ENCODE measurements at places on chromosomes 6 and 20.

GRCh38 chr6:85537055-85537494 is 56.6 kb downstream of the SNX14 start:
- DNase-seq: no peak

GRCh38 chr6:73667798-73668197 is 14.0 kb upstream of the SLC17A5 start:
- DNase-seq: no peak

GRCh38 chr6:50714487-50715379 is 1.4 kb downstream of the TFAP2D start:
- no peak for DNase-seq

DNA sequence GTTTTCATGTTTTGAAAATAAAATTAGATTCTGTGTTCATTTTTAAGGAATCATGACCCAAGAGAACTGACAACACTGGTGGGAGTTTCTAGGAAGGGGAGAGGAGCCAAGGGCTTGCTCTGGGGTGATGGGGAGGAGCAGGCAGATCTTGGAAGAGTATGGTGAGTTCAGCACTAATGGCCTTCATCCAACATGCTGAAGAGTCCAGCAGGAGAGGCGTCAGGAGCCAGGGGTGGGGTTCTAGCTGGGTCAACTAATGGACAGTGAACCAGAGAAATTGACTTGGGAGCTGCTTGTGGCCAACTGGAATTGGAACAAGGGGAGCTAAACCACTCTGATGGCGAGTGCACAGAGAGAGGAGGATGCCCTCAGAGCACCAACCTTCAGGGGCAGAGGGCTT is 107.1 kb downstream of the MRPL14 start:
- DNase-seq: no peak

DNA sequence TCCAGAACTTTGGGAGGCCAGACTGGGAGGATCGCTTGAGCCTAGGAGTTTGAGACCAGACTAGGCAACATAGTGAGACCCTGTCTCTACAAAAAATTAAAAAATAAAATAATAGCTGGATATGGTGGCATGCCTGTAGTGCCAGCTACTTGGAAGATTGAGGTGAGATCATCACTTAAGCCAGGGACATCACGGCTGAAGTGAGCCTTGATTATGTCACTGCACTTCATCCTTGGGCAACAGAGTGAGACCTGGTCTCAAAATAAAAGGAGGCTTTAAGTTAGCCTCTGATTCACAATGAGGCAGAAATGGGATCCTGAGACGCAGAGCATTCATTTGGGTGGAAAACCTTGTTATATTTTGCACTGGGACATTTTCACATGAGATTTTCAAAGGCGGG is 57.0 kb downstream of the TULP4 start:
- no peak for DNase-seq

GRCh38 chr20:62030834-62031434 is 34.7 kb downstream of the TAF4 start:
- no peak for DNase-seq

DNA sequence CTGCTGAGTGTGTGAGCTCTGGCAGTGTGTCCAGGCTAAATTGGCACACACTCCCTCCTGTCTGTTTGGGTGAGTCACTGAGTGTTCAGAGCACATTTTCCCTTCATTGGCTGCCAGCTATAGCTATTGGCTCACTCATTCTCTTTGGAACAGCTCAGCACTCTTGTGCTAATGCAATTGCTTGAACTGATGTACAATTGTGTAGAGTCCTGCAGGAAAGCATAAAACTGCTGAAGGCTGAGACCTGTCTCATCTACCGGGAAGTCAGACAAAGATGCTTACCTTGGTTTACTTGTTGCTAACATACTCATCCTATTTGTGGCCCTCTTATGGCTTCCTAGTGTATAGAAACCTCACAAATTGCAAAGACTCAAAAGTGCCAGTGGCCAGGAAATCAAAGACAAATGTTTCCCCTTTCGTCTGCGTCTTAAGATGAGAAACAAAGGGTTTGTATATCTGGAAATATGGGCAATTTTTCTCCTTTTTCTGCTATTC is 351.0 kb downstream of the BCKDHB start:
- DNase-seq: peak; percentile 46

DNA sequence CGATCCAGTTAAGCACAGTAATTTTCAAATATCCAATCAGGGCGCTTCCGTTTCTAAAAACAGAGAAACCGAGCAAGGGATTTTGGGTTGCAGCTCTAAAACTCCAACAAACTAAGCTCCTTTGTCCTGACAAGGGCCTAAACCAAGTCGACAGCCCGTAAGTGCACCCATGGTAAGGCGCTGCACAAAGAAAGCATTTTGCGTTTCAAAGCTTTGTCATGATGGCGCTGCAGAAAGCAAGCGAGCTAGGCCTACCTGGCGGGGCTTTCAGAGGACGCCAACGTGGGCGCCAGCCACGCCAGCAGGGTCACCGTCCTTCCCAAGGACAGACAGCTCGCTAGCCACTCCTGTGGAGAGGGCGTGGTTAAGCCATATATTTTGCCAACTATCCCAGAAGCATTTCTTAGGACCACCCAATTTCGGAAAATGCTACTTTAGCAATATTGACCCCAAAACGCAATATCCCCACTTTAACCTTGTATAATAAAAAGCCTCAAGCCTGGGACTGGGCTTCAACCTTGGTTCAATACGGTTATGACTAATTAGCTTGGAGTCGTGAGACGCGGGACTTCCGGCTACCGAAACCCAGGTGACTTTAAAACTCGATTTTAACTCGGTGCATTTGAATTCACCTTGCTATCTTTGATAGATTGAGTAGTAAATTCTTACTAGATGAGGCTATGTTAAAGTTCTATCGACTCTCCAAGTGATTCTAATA is 53.8 kb downstream of the TRIM38 start:
- no peak for DNase-seq

DNA sequence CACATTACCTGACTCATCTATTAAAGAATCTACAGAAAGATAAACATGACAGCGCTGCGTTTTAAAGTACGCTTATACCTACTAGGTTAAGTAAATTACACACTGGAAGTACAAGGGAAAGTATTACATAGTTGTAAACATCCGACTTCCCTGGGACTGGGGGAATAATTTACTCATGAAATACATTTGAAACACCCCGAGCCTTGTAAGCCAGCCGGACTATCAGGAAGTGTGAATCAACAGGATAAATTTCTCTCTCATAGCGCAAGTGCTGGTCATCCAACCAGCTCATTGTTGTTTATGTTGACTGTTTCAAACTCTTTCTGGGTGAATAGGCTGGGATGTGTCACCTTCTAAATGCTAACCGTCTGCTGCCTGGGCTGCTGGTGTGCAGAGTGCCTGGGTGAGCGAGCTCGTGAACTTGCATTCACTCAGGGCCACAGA is 4.9 kb downstream of the BMP6 start:
- no peak for DNase-seq

GRCh38 chr20:2455771-2456497 is 14.7 kb downstream of the SNRPB start:
- no peak for DNase-seq

- DNase-seq: no peak
These were observed 150.9 kb downstream of the DST start for GRCh38 chr6:56491606-56492328.

DNA sequence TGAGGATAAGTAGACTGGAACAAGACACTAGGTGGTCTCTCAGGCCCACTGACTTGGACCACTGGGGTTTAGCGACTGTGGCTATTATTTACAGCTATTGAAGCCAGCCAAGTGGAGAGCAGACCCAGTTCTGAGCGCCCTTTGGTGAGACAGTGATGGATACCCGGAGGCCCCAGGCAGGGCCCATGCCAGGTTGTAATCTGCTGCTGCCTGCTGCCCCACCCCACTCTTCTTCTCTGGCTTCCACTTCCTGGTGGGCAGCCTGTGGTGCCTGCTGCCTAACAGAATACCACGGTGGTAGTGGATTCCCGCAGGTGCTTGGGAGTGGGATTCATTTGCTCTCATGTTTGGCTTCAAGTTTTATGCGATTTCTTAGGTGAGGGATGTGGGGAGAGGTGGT is 570 bp downstream of the RAB44 start:
- no peak for DNase-seq

DNA sequence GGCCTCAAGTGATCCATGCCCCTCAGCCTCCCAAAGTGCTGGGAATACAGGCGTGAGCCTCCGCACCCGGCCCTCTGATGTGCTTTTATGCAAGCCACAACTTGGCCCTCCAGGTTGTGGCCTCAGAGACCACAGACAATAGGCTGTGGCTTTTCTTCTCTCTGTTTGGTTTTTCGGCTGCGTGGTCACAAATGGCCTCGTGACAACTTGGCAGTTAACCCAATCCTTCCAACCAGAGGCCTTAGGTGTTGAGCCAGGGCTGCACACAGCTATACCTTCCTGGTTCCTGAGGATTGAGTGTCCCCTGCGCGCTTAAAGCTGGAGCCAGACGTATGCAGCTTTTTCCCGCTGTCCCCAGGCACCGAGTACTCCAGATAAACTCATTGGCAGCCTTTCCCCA is 6.3 kb upstream of the TGM3 start:
- no peak for DNase-seq

- DNase-seq: no peak
These were observed 233.1 kb upstream of the SUPT3H start for GRCh38 chr6:45610832-45611231.

- no peak for DNase-seq
These were observed 231.7 kb upstream of the SASH1 start for GRCh38 chr6:148110925-148111324.

GRCh38 chr20:24948939-24949679 is at the start of gene CST7:
CST7 (plus strand) TSS chr20:24949269; CDS start chr20:24949506, 237 bp downstream.
- no peak for DNase-seq

- DNase-seq: no peak
These were observed 94.1 kb upstream of the KCNG1 start for GRCh38 chr20:51116765-51117686.

DNA sequence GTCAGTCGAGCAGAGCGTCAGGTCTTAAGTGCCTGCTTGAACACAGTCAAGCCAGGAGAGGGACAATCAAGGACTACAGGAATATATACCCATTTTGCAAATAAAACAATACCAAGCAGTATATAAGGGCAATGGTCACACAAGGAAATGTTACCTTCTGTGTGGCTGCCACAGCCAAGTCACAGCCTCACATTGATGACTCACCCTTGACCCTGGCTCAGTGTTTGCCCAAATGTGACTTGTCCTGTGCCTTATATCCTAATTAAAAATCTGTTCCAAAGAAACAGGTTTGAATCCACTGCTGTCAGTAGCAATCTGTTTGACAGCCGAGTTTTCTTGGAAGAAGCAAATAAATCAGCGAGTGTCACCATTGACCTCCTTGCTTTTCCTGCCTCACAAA is 34.3 kb downstream of the C6orf89 start:
- no peak for DNase-seq

GRCh38 chr6:132495604-132496079 is 17.3 kb downstream of the STX7 start:
- no peak for DNase-seq

DNA sequence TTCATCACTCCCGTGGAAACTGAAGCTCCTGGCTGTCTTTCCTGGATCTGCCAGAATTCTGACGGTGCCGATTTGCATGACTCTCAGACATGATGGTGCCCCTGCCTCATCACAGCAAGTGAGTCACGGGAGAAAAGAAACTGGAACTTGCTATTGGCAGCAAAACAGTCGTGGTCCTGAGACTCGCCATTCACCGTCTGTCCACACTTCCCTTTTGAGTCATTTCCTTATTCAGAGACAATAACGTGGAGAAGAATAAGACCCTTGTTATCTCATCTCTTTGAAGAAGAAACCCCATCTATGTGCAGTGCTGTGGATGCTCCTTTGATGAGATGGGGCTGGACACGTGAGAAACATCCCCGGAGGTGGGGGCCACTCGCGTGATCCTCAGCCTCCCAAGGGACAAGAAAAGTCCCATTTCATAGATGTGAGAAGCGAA is 4.2 kb downstream of the GPR31 start:
- DNase-seq: peak; percentile 59

DNA sequence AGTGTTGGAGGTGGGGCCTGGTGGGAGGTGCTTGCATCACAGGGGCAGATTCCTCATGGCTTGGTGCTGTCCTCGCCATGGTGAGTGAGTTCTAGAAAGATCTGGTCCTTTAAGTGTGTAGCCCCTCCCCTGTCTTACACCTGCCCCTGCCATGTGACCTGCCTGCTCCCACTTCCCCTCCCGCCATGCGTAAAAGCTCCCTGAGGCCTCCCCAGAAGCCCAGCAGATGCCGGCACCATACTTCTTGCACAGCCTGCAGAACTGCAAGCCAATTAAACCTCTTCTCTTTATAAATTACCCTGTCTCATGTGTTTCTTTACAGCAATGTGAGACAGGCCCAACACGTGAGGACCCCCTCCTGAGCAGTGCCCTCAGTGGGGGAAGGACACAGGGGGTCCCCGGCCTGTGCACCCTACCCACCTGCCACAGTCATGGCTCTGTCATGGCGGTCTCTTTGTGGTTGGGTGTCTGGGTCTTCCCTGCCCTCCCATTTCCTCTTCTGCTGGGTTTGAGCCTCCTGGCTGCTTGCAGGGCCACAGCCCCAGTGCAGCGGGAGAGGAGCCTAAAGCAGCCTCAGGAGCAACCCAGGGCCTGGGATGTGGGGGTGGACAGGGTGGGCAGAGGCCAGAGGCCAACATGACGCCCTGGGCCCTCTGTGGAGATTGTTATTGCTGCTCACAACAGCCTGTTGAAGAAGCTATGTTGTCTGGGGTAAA is 87.2 kb upstream of the QKI start:
- no peak for DNase-seq

GRCh38 chr6:27130668-27131428 is 116.7 kb upstream of the PRSS16 start:
- no peak for DNase-seq

DNA sequence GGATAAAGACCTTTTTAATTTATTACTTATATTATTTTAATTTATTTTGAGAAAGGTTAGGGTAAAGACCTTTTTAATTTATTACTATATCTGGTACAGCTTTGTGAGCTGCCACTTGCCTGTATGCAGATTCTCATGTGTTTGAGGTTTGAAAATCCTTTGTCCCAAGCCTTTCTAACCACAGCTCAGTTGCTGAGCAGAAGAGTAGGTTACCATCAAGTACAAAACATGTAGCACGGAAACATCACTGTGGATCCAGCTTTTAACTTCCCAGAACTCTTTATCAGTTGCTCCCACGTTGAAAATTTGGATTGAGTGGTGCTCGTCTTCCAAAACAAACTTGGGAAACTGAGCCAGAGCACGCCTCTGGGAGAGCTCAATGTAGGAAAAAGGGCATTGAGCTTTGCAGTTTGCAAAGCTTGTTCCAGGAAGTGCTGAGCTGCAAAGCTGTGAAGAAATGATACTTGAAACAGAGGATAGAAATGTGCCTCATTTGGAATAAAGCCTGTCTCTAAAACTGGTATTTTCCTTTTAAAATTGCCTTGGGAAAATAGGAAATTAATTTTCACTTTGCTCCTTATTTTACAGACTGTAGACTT is 89.0 kb downstream of the RREB1 start:
- DNase-seq: no peak

GRCh38 chr20:37946946-37947345 is 44.0 kb downstream of the VSTM2L start:
- no peak for DNase-seq

DNA sequence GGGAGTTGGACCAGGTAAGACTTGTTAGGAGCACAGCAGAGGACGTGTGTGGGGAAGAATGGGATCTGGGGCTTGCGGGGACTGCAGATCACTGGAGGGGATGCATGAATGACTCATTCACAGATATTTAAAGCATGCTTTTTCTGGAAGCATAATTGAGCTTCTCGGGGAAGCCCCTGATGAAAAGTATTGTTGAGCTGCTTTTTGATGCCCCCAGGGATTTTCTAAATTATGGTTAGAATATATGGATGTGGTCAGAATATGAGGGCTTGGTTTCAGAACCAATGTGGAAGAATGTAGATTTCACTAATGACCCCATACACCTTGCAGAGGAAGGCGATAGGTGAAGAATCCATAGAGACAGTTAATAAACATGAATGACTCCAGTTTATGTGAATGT is 36.1 kb downstream of the GMPR start:
- DNase-seq: no peak
